ENCODE measurements at places on chromosomes 12 and 14.

GRCh38 chr14:98984719-98985041 is 287.3 kb downstream of the BCL11B start:
- DNase-seq = no peak

DNA sequence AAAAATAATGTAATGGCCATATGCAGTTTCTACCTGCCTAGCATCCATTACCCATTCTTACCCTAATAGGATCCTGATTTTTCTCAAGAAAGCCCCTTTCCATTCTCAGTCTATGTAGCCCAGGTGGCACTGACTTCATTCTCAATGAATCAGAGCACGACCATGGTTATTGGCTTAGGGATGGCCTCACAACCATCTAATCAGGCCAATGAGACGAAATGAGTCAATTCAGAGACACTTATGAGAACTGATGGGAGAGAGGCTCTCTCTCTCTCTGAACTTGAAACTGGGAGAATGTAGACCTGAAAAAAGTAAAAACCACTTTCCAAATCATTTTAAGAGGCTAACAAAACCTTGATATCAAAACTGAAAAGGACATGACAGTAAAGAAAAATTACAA is 45.3 kb upstream of the OXA1L start:
- no peak for DNase-seq

DNA sequence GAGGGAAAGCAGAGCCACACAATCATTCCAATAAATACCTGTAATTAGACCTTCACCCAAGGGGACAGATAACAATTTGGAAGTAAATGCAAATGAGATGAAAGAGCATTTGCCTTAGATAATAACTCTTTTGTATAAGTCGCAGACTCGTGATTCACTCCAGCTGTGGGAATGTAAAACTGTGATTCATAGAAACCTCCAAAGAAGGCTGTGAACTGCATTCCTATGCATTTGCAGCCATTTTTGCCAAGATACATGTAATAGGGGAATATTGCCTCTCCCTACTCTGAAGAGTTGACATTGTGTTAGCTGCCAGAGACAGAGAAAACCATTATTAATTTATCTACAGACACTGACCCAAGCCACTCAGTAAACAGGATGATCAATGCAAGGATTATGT is 181.9 kb upstream of the ARHGAP5 start:
- peak; percentile 38 for DNase-seq

DNA sequence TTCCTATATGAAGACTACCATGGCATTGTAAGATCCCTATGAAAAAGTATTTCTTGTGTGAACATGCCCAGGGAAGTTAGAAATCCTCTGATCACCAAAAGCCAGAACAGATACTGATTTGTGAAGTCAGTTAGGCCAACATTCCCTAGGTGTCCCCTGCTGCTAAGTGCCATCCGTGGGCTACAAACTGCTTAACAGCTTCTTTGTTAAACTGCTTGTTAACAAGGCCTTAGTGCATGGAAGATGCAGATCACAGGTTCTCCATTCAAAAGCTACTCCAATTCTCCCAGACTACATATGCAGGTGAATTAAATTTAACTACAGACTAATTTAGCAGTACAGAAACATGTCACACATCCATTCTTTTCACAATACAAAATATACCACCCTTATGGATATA is 108.2 kb downstream of the PRICKLE1 start:
- DNase-seq = no peak

GRCh38 chr14:68775614-68776126 is 17.2 kb downstream of the ZFP36L1 start:
- no peak for DNase-seq

- no peak for DNase-seq
These were observed 4.2 kb downstream of the RDH5 start for GRCh38 chr12:55724226-55724939.

DNA sequence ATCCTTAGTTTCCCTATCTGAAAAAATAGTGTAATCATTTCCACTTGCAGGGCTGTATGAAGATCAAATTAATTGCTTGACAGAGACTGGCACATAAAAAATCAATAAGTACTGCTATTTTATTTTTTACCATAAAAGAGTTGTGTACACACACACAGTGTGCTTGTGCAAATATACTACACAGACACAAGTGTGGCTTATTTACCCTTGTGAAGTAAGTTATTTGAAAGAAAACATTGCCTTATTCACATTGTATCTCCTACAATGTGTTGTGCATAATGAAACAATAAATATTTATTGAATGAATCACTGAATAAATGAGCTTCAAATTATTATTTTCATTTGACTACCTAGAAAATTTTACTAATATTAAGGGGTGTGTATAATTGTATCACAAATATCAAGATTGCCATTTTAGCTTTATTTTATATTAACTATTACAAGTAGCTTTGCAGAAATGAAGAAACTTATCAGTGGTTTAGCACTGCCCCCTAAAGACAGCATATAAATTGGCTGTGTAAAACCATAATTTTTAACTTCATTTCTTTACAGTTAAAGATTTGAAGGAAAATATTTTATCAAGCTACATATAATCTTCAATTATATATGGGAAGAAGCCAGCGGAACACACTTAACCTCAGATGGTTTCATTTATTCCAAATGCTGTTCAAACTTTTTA is 11.3 kb downstream of the GARIN6 start:
- DNase-seq = no peak

DNA sequence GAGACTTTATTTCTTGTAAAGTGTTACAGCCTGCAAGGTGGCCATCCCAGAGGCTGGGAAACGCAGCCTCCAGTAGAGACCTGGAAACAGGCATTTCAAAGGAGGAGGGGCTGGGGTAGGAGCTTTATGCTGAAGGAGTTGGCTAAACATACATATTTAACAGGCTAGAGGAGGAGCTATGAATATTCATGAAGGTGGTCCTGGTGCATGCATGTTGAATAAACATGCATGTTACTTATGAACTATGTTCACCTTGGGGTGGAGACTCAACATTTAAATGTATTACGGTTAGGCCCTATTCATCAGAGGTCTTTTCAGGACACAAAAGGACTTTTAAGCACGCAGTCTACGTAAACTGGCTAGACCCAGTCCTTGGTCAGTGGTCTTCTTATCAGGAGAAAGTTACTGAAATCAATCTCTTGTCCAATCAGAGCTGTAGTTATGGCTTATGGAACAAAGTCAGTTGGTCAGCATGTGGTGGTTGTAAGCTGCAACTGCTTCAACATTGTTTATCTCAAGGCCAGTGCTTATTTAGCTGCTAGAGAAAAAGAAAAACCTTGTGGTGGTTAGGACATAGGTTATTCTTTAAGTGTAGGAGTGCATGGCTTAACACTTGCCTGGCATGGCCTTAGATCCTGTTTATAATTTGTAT is 11.4 kb upstream of the ARF6 start:
- no peak for DNase-seq

DNA sequence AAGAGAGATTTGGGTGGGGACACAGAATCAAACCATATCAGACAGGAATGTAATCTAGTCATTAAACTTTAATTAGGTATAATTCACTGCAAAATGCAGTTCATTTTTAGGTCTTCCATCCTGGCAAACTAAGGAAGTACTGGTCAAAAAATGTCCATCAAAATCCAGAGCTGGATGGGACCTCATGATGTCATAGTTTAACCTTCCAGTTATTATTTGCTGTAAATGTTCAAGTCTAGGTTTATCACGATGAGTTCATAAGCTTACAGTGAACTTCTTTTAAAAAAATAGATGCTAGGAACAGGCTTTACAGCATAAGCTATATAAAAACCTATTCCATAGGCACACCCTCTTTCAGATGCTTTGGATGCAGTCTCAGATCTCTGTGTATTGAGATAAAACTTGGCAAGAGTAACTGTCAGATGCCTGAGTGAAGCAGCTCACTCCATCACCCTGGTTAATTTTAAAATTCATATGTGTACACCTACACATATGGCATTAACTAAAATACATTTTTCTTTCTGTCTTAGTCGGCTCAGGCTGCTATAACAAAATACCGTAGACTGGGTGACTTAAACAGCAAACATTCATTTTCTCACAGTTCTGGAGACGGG is 7.9 kb downstream of the SSPN start:
- no peak for DNase-seq

- DNase-seq = no peak
These were observed 13.1 kb downstream of the KRT85 start for GRCh38 chr12:52354200-52354599.

Measured in AG20443 (cell line).